ENCODE measurements at places on chromosomes 5 and 9. TPM values are rescaled to one million over a fixed set of nuclear protein-coding genes. Genes with fewer than 3 reads are reported as not detected.
A peak's percentile ranks its signal among the peaks of the same experiment; 100 is the strongest.

DNA sequence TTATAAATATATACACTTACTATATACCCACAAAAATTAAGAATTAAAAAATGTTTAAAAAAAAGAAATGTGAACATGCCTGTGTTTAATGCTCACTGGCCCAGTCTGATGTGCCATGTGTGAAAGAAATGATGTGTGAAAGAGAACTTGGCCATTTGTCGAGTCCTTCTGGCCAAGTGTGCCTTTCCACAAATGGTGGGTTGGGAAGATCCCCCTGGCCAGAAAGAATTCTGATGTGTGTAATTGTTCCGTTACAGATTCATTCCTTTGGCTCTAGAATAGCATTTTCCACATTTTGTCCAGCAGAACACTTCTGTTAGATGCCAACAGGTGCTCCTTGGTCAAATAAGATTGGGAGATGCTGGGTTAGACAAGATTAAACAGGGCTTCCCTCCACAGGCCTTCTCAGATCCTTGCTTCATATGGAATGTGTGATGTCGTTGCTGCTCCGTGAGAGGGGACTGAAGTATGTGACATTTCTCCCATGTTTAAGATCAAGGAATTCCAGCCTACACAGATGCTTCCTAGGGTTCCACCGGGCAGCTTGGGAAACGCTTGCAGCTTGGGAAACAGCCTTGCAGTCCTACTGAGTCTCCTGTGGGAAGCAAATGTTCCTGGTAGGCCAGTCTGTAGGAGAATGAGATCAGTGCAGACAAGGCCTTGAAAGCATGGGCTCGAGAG, 32.1 kb downstream of the GDNF start:
- no peak overlapping the region for H3K4me3 ChIP-seq
- DNase-seq: no peak
- H3K36me3 ChIP-seq: no peaks in the 10 kb centered on the region
- H3K4me1 ChIP-seq: no peaks in the 10 kb centered on the region
- H3K27me3 ChIP-seq: no peaks in the 10 kb centered on the region
- H3K27ac ChIP-seq: no peak overlapping the region

DNA sequence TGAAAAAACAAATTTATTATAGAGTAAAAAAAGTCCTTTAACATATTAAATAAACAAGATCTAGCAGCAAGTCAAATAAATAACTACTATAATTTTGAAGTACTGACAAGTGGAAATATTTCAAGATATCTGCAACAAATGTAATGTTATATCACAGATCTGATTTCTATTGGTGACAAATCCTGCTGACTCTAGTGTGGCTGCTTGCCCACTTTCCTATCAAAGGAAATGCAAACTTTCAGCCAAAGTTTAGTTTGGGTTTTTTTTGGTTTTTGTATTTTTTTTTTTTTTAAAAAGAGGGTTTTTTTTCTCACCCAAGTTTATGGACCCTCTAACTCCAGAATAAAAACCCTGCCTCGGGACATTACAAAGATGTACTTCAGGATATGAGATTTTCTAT, 12.9 kb downstream of the ADRA1B start:
- no peaks in the 10 kb centered on the region for H3K27me3 ChIP-seq
- DNase-seq: no peak
- H3K36me3 ChIP-seq: no peaks in the 10 kb centered on the region
- no peak overlapping the region for H3K27ac ChIP-seq
- peaks cover 11% of the 10 kb centered on the region for H3K4me1 ChIP-seq
- no peak overlapping the region for H3K4me3 ChIP-seq

- H3K36me3 ChIP-seq: no peaks in the 10 kb centered on the region
- no peaks in the 10 kb centered on the region for H3K4me1 ChIP-seq
- DNase-seq: no peak
- H3K27ac ChIP-seq: no peak overlapping the region
Observed at GRCh38 chr5:42579320-42579719, 156.1 kb downstream of the GHR start.

The UNC13B gene
- total RNA-seq: 35.2 TPM

GRCh38 chr5:169970911-169971765, 9.2 kb downstream of the INSYN2B start:
- no peak overlapping the region for H3K27ac ChIP-seq
- no peaks in the 10 kb centered on the region for H3K4me1 ChIP-seq
- H3K4me3 ChIP-seq: no peak overlapping the region
- no peak for DNase-seq

DNA sequence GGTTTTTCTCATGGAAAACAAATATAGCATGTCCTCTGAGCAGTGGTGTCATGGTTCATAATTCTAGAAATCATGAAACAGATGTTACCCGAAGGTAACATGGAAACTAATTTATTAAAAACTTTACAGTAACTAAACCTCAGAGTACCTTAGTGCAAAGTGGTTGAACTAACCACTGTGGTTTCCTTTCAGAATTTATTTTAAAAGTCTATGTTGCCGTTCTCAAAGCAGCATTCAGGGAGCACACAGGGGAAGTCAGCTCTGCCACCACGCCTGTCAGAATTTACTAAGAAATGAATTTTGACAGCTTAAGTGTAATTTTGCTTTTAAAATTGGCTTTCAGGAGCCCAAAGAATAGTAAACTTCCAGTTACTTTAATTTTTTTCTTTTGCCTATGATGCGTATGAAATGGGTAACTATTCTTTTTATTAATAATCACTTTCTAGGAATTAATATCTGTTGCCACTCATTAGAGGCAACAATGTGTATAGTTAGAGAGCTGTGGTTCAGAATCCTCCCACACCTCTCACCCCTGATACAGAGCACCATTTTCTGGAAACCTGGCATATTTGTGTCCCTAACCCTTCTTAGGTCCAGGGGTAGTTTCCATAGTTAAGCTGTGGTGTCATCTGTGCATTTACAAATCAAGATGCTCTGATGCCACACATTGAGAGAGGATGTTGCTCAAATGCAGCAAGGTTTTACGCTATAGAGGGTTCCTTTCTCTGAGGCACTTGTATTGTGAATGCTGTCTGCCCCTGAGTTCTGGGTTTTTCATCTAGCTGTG, 202.6 kb downstream of the ZSWIM6 start:
- DNase-seq: no peak
- H3K4me1 ChIP-seq: no peaks in the 10 kb centered on the region
- H3K36me3 ChIP-seq: peaks cover 2% of the 10 kb centered on the region
- H3K27ac ChIP-seq: no peak overlapping the region
- H3K27me3 ChIP-seq: no peaks in the 10 kb centered on the region

DNA sequence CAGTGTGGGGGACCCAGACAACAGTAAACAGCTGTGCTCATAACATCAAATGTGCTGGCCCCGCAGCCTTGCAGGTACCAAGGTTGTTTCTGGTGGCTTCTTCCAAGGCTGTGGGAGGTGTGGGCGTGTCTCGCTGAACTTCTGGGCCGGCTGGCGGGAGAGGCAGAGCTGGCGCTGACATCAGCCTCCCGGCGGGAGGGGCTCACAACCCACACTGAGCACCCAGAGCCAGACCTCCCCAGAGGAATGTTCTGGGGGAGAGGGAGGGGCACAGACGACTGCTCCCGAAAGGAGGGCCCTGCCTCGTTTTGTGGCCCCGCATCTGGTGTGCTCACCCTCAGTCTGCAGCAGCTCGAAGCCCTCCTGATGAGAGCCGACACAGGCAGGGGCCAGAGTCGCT, 6.9 kb upstream of the SLC12A7 start:
- peak overlapping the region; percentile 42 for H3K27ac ChIP-seq
- no peaks in the 10 kb centered on the region for H3K36me3 ChIP-seq
- no peaks in the 10 kb centered on the region for H3K27me3 ChIP-seq
- H3K4me3 ChIP-seq: no peak overlapping the region

- DNase-seq: no peak
- no peak overlapping the region for H3K4me3 ChIP-seq
- H3K27ac ChIP-seq: no peak overlapping the region
- no peaks in the 10 kb centered on the region for H3K27me3 ChIP-seq
Observed at GRCh38 chr5:116454417-116454927, 120.2 kb downstream of the SEMA6A start.

GRCh38 chr5:135013947-135014570, 20.0 kb downstream of the PITX1 start:
- peaks cover 12% of the 10 kb centered on the region for H3K4me1 ChIP-seq
- peak overlapping the region; percentile 26 for H3K27ac ChIP-seq
- H3K27me3 ChIP-seq: no peaks in the 10 kb centered on the region
- DNase-seq: no peak
- no peak overlapping the region for H3K4me3 ChIP-seq
- no peaks in the 10 kb centered on the region for H3K36me3 ChIP-seq

DNA sequence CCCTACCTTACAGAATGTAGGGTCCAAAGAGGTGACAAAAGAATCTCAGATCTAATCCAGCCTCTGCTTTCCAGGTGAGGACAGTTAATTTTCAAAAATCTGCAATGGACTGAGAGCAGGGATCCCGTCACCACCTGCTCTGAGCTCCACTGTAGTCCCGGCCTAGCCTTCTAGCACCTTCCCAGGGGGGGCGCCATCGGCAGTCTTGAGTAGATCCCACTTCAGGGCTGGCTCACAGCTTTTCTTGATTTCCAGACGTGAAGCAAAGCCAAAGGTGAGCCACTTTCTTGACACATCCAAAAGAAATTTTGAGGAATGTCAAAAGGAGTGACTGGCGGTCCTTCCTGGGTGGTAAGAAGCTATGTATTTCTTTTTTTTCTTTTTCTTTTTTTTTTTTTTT, 114.1 kb downstream of the SYK start:
- DNase-seq: no peak
- H3K4me3 ChIP-seq: no peak overlapping the region
- no peaks in the 10 kb centered on the region for H3K36me3 ChIP-seq

DNA sequence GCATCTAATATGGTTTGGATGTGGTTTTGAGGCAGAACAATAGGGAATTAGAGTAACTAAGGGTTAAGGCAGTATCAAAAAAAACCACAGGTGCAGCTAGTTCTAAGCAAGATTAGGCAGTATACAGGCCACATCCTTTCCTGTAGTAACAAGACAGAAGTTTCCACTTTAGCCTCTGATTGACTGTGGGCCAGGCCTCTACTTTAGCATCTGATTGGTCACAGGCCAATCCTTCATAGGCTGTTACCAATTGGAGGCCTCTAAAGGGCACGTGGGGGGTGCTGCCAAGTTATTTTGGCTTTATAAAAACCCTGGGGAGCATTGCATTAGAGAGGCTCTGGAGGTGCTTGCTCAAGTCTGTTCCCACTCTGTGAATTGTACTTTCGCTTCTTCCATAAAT, 144.1 kb upstream of the ST8SIA4 start:
- H3K4me1 ChIP-seq: no peaks in the 10 kb centered on the region
- no peaks in the 10 kb centered on the region for H3K27me3 ChIP-seq
- DNase-seq: no peak
- no peak overlapping the region for H3K27ac ChIP-seq

GRCh38 chr5:134083517-134083916, 31.0 kb upstream of the TCF7 start:
- H3K4me1 ChIP-seq: no peaks in the 10 kb centered on the region
- H3K36me3 ChIP-seq: no peaks in the 10 kb centered on the region

The PPP3R2 gene
- not detected for total RNA-seq

DNA sequence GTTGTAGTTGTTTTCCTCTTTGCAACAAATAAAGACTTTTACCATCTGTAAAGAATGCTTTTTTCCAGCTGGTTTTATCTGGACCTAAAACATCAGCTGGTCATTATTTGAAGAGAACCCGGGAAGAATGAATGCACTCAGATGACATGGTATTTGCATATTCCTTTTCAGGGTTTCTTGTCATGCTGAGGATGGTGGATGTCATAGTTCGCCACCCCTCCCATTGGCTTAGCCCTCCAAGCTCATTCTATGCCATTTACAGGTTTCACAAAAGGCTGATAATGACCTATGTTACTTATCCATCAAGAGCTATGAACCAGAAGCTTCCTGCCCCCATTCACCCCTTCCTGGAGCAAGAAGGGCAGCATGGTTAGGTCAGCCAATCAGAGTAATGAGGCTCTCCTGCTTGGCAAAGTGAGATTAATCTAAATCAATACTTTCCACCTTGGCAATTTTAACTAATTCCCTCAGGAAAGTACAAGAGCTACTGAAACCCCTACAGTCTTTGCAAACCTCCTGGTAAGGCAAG, 440.5 kb upstream of the TLE4 start:
- no peak overlapping the region for H3K4me3 ChIP-seq
- no peak for DNase-seq
- no peaks in the 10 kb centered on the region for H3K27me3 ChIP-seq

The TAF11L10 gene
- total RNA-seq: not detected

The FAT2 gene
- total RNA-seq: not detected

- no peak for DNase-seq
- peaks cover 2% of the 10 kb centered on the region for H3K4me1 ChIP-seq
- H3K27ac ChIP-seq: no peak overlapping the region
- H3K4me3 ChIP-seq: no peak overlapping the region
- no peaks in the 10 kb centered on the region for H3K27me3 ChIP-seq
Observed at GRCh38 chr5:55982957-55983381, 11.8 kb downstream of the IL6ST start.

The DMRTA1 gene
- 1.8 TPM for total RNA-seq

The PPIP5K2 gene
- total RNA-seq: 56.8 TPM

DNA sequence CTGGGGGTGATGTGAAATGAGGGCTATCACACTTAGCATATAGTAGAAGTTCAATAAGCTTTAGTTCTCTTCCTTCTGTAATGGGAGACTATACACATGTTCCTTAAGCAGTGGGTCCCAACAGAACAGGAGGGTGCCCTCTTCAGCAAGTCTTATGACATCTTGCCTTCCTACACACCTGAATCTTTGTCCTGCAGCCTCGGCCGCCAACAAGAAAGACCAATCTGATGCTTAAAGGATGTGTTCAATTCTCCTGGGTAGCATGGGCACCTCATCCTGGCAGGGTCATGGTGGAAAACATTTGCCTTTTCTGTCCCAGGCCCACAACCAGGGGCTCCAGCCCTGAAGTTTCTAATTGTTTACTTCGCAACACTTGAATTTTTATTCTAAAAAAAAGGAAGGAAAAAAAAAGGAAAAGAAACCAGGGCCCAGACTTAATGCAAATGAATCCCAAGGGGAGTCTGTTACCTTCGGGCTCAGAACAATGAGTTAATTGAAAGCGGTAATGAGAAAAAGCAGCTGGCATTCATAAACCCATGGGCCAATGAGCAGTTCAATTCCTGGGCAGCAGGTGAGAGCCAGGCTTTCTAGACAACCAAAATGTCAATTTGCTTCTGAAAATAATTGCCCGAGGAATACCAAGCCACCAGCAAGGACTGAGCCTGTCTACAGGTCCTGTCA, 26.2 kb upstream of the SMAD5 start:
- no peaks in the 10 kb centered on the region for H3K36me3 ChIP-seq
- no peaks in the 10 kb centered on the region for H3K27me3 ChIP-seq
- H3K4me1 ChIP-seq: no peaks in the 10 kb centered on the region

DNA sequence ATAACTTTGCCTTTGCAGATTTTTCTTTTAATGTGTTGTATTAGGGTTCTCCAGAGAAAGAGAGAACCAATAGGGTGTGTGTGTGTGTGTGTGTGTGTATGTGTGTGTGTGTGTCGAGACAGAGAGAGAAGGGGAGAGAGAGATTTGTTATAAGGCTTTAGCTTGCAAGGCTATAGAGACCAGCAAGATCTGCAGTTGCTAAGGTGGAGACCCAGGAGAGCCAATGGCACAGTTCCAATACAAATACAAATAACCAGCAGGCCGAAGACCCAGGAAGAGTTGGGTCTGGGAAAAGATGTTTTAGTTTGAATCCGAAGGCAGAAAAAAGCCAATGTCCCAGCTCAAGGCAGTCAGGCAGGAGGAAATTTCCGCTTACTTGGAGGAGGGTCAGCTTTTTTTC, 23.0 kb downstream of the TMOD1 start:
- no peak for DNase-seq
- H3K4me3 ChIP-seq: no peak overlapping the region
- no peaks in the 10 kb centered on the region for H3K27me3 ChIP-seq
- no peaks in the 10 kb centered on the region for H3K36me3 ChIP-seq
- H3K4me1 ChIP-seq: no peaks in the 10 kb centered on the region

The SHROOM1 gene
- total RNA-seq: 13.5 TPM

The AGXT2 gene
- not detected for total RNA-seq
